ENCODE measurements at places on chromosomes 4 and X.

GRCh38 chrX:6460893-6461490 lies 73.9 kb downstream of the VCX3A start:
- DNase-seq: no peak

DNA sequence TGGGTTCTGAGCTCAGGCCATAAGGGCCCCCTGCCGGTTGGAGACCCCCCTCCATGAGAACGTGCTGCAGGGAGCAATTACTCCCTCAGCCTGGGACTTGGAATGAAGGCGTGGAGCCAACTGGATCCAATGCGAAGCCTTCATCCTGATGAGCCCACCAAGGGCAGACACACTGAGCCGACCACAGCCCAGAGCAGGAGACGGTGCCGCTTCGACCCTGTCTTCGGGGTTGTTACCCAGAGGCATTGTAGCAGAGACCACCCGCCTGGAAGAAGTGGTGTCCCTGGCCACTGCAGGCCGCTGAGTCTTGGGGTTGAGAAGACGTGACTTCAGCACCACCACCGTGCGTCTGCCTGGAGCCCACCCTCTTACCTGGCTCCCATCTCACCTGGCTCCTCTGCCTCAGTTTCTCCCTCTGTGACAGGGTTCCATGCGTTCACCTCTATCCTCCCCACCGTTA lies 7.0 kb upstream of the NKX1-1 start:
- no peak for DNase-seq

DNA sequence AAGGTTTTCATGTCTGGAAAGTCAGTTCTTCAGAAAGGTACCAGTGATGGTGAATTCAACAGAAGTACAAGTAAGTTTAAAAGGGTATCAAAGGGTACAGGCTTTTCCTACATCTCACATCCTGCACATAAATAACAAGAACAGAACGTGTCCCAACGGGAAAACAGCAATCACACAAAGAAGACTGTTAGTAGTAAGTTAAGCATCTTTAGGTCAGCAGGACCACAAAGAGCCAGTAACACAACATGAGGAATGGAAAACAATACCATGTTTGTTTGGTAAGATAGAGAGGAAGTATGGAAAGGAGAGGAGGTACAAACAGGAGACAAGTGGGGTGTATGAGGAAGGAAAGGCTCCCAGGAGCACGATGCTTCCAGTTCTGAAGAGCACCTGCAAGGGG lies 43.2 kb downstream of the SAT1 start:
- DNase-seq: no peak

GRCh38 chrX:115459883-115460880 lies 100.8 kb upstream of the PLS3 start:
- no peak for DNase-seq

DNA sequence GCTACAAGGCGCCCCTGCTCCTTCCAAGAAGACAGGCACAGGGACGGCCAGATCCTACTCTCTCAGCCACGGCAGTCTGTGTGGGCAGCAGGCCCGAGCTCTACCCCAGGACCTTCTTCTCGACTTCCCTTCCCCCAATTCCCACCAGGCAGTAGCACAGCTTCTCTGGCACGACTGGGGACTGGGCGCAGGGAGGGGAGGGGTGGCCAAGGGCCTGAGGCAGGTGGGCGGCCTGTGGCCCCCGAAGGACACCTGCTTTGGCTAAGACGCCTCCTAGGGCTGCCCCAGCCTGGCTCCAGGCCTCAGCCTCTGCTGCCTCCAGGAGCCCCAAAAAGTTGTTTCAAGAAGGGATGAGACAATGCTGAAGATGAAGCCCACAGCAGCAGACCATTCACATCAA lies 24.2 kb upstream of the IRF2 start:
- DNase-seq: no peak

- no peak for DNase-seq
These were observed 108.8 kb upstream of the RPL34 start for GRCh38 chr4:108511618-108512017.

DNA sequence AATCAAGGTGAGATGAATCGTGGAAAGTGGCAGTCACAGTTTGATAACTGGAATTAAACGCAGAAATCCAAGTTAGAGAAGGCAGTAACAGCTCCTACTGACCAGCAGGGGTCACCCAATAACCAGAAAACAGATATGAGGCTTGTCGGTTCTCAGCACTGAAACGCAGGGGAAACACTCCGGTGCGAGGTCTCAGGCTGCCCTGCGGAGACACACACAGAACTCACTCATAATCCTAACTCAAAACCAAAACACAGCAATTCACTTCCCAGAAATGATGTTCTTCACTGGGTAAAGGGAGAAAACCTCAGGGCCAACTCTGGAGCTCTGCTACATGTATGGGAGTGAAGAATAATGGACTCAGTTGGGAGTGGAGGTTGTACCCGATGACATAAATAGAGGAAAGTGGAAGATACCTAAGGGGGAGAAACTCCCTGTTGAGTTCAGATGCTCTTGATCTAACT lies 384.4 kb downstream of the RAPGEF2 start:
- DNase-seq: peak; percentile 4

DNA sequence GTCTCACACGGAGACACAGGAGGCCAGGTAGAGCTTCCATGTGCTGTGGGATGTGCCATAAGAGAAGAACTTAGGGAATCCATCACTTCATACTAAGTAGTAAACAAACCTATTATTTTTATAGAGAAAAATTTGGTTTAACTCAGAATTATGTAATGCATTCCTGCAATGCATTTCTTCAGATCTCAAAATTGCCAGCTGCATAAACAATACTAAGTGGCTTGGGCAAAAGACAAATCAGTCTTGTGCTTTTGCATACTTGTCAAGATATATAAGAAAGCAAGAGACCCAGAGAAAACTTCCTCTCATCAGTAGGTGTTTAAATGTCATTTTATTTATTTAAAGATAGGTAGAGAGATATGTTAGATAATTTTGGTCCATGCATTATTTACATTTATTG lies 382.1 kb upstream of the CTSO start:
- DNase-seq: no peak

GRCh38 chrX:149937871-149938426 lies 342 bp downstream of the EOLA2 start:
- DNase-seq: no peak

- DNase-seq: no peak
These were observed 232.9 kb upstream of the ANKRD50 start for GRCh38 chr4:124945422-124945821.

DNA sequence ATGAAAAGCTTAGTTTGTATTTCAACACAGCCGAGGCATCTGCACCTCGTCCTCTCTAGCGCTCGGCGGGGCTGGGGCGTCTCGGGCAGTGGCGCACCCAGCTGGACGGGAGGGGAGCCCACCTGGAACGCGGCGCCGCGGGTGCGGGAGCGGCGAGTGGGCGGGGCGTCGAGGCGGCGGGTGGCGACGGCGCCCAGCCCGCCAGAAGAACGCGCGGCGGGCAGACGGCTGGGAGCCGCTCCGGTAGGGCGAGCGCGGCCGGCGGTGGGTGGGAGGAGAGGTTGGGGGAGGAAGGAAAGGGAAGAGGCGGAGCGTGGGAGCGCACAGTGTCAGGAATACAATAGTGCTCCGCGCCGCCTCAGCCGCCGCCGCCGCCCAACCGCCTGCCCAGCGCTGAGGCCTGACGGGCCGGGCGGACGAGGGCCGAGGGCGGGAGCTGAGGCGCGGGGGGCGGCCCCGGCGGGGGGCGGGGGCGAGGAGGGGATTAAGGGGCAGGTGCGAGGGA lies at the start of gene JADE3:
Gene JADE3, plus strand, starts transcription at position 324 of the 505 bp plus-strand sequence. CDS start 72,474 bp downstream, outside the sequence.
- peak; percentile 51 for DNase-seq

- DNase-seq: no peak
These were observed 978.3 kb upstream of the GRID2 start for GRCh38 chr4:91325495-91325894.
